Small intestine (tissue), 16 donors: ENCODE measurements at places on chromosomes 6 and 20.

DNA sequence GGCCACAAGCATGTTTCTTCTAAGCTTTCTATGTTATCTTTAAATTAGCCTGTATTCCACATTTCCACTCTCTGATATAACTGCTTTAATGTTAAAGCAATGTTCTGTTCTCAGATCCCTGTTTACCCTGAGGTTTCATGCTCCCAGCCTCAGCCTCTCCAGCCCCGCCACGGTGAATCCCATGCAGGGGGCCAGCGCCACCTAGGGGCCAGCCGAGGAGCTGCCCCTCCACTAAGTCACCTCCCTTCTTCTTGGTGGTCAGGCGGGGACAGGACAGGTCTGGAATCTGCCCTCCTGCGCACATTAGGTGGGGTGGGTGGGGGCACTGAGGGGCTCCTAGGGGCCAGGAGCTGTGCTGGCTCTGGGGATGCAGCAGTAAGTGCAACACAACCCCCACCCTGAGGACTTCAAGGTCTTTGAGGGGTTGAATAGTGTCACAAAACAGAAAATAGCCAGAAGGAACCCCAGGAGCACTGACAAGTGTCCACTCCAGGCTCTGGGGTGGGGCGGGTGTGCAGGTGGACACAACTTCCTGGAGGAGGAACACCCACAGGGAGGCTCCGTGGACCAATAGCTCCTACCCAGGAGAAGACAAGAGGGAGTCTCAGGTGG lies 61.6 kb downstream of the RAB44 start:
- H3K4me1 ChIP-seq: peaks cover 3% of the 10 kb centered on the region
- H3K4me3 ChIP-seq: no peak overlapping the region

- no peak for DNase-seq
- no peaks in the 10 kb centered on the region for H3K36me3 ChIP-seq
- H3K27ac ChIP-seq: no peak overlapping the region
- no peaks in the 10 kb centered on the region for H3K27me3 ChIP-seq
These were observed 250.9 kb upstream of the SULF2 start for GRCh38 chr20:48035961-48036731.

DNA sequence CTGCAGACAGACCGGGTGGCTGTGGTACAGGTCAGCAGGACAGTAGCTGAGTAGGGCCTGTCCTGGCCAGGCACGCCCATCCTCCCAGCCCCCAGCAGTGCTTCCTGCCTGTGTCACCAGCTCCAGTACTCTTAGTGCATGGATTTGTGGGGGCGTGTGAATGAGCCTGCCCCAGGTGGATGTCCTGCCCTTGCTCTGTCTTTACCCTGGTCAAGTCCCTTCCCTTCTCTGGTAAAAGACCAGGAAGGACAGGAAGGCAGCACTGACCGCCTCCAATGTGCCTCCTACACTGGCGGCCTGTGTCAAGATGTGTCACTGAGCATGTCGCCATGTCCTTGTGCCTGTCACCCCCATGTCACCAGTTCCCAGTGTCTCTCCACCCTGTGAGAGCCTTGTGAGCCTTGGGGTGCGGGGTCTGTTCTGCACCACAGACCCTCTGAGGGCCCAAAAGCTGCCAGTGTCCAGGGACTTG lies 11.9 kb downstream of the TEAD3 start:
- H3K4me3 ChIP-seq: no peak overlapping the region
- DNase-seq: no peak
- H3K36me3 ChIP-seq: peaks cover 6% of the 10 kb centered on the region
- H3K4me1 ChIP-seq: peaks cover 44% of the 10 kb centered on the region
- H3K27ac ChIP-seq: peak overlapping the region; percentile 85

GRCh38 chr6:2547355-2547754 lies 203.4 kb downstream of the MYLK4 start:
- H3K4me1 ChIP-seq: peaks cover 3% of the 10 kb centered on the region
- H3K4me3 ChIP-seq: no peak overlapping the region
- no peaks in the 10 kb centered on the region for H3K27me3 ChIP-seq
- peak; percentile 27 for DNase-seq
- H3K27ac ChIP-seq: no peak overlapping the region

DNA sequence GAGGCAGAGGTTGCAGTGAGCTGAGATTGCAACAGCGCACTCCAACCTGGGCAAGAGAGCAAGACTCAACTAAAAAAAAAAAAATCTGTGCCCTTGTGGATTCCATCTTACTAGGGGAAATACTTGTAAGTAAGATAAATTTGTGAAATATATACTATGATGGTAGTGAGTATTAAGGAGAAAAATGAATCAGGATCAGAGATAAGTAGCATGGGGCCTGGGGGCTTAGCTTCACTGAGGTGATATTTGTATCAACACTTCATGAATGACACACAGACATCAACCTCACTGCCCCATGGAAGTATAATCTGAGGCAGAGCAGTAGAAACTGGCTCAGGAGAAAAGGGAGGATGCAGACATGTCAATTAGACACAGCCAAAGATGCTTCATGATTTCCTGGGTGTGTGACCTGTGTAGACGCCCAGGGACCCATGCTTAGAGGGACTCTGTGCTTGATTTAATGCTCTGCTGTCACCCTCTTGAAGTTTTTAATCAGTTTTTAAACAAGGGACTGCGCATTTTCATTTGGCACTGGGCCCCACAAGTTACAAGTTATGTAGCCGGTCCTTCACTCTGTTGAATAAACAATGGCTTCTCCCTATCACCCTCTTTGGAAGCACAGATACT lies 41.9 kb downstream of the PCNA start:
- H3K27ac ChIP-seq: peak overlapping the region; percentile 52
- no peaks in the 10 kb centered on the region for H3K36me3 ChIP-seq
- H3K4me1 ChIP-seq: no peaks in the 10 kb centered on the region

GRCh38 chr6:146827216-146827928 lies 228.6 kb downstream of the ADGB start:
- H3K4me3 ChIP-seq: no peak overlapping the region
- no peaks in the 10 kb centered on the region for H3K36me3 ChIP-seq
- no peaks in the 10 kb centered on the region for H3K4me1 ChIP-seq
- no peak overlapping the region for H3K27ac ChIP-seq

DNA sequence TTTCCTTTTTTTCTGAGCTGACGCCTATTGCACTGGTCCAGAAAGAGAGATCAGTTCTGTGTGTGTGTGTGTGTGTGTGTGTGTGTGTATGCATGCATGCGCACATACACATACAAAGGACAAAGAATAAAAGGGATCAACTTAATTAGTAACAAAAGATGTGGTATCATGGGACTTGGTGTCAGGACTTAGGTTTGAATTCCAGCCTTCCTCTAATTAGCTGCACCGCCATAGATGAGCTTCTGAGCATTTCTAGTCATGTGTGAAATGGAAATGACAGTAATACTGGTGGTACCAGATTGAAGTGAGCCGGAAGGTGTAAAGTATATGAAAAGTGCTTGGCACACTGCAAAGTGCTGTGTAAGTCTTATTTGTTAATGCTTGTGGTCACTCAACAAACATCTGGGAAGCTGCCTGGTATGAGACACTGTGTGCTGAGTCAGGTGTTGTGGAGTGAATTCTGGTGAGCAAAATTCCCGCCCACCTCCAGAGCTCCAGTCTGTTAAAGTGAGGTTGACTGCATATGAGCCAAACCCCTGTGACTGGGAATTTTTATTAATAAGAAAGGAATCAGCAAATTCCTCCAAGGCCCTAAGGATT lies 12.4 kb downstream of the DAAM2 start:
- peaks cover 7% of the 10 kb centered on the region for H3K4me1 ChIP-seq
- no peak overlapping the region for H3K4me3 ChIP-seq
- no peaks in the 10 kb centered on the region for H3K36me3 ChIP-seq

DNA sequence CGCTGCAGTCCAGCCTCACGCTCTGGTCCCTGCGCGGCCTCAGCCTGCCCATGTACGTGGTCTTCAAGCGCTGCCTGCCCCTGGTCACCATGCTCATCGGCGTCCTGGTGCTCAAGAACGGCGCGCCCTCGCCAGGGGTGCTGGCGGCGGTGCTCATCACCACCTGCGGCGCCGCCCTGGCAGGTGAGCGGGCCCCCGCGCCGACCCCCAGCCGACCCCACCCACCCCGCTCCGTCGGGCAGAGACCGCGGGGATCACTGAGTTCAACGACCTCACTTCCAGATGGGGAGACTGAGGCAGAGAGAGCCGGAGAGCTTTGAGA lies 545 bp downstream of the SLC35D3 start:
- H3K4me1 ChIP-seq: peaks cover 17% of the 10 kb centered on the region
- H3K36me3 ChIP-seq: no peaks in the 10 kb centered on the region
- H3K27me3 ChIP-seq: peaks cover 50% of the 10 kb centered on the region
- H3K27ac ChIP-seq: no peak overlapping the region
- DNase-seq: no peak

GRCh38 chr6:77630014-77630413 lies 22.8 kb upstream of the MEI4 start:
- H3K27me3 ChIP-seq: no peaks in the 10 kb centered on the region
- H3K36me3 ChIP-seq: no peaks in the 10 kb centered on the region
- no peak for DNase-seq
- no peaks in the 10 kb centered on the region for H3K4me1 ChIP-seq
- H3K4me3 ChIP-seq: no peak overlapping the region

DNA sequence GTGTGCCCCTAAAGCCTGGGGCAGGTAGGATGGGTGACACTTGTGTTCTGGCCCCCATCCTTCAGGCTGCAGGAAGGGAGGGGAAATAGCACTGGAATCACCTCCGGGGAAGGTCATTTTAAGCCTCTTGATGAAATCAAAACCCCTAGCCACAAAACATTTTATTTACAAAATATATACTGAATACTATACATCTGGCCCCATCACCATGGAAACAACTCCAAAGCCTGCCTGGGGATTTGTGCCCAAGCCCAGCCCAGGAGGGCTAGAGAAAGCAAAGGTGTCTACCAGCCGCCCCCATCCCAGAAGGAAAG lies 2.6 kb downstream of the SMIM29 start:
- no peaks in the 10 kb centered on the region for H3K27me3 ChIP-seq
- DNase-seq: no peak
- no peak overlapping the region for H3K4me3 ChIP-seq
- H3K4me1 ChIP-seq: peaks cover 4% of the 10 kb centered on the region
- H3K27ac ChIP-seq: no peak overlapping the region
- H3K36me3 ChIP-seq: peaks cover 53% of the 10 kb centered on the region

DNA sequence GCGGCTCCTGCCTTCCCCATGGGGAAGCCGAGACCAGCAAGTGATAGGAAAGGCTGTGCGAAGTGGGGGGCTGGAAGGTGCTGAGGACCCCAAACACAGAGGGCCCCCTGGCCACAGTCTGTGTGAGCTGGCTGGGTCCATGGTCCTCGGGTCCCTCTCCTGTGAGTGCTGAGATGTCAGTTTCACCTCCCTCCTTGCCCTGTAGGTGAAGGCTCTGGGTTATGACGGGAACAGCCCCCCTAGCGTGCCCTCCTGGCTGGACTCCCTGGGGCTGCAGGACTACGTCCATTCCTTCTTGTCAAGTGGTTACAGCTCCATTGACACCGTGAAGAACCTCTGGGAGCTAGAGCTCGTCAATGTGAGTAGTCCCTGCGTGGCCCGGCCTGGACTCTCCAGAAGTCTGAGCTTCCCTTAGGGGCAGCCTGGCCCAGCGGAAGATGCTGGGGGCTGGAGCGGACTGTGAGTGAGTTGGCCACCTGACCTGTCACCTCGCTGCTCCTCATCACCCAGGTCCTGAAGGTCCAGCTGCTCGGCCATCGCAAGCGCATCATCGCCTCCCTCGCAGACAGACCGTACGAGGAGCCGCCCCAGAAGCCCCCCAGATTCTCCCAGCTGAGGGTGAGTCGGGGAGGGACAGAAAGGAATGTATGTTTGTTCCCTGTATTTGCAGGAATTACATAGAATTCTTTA lies 61.7 kb downstream of the TCP11 start:
- H3K36me3 ChIP-seq: peaks cover 5% of the 10 kb centered on the region
- H3K4me3 ChIP-seq: no peak overlapping the region
- DNase-seq: no peak
- H3K27me3 ChIP-seq: no peaks in the 10 kb centered on the region
- H3K4me1 ChIP-seq: no peaks in the 10 kb centered on the region
- no peak overlapping the region for H3K27ac ChIP-seq

- H3K4me3 ChIP-seq: peak overlapping the region; percentile 48
- H3K4me1 ChIP-seq: no peaks in the 10 kb centered on the region
- H3K27me3 ChIP-seq: peaks cover 22% of the 10 kb centered on the region
- H3K27ac ChIP-seq: no peak overlapping the region
- peak; percentile 39 for DNase-seq
- H3K36me3 ChIP-seq: peaks cover 2% of the 10 kb centered on the region
These were observed 838 bp downstream of the STMN3 start for GRCh38 chr20:63652192-63652980.

DNA sequence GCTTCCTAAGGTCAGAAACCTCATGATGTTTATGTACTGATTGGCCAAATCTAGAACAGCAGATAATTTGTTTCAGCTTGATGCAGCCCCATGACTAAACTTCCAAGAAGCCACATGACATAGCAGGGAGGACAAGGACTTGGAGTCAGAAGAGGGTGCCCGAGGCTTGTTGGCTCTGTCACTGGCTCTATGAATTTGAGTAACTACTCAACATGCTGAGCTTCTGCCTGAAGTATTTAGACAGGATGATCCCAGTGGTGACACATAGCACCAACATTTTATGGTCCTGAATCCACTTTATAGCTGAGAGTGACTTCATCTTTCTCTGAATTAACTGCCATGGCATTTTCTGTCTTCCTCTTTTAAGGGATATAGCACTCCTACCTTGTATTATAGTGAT lies 13.5 kb upstream of the TBX18 start:
- H3K36me3 ChIP-seq: no peaks in the 10 kb centered on the region
- DNase-seq: no peak
- peaks cover 23% of the 10 kb centered on the region for H3K27me3 ChIP-seq
- no peak overlapping the region for H3K27ac ChIP-seq
- no peak overlapping the region for H3K4me3 ChIP-seq

DNA sequence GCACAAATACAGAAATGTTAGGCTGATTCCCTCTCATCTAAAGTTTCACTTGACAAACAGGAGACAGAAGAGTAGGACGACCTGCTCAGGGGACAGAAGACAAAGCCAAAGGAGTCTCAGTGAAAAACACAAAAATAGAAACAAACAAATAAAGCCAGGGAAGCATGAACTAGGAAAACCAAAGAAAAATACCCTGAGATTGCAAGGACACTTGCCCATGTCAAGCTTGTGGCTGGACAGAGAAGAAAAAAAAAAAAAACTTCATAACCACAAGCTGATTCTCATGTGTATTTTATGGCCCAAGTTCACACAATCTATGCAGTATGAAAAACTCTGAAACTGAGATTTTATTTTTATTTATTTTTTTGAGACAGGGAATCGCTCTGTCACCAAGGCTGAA lies 85.6 kb upstream of the BEND6 start:
- H3K4me3 ChIP-seq: no peak overlapping the region
- no peak for DNase-seq
- no peaks in the 10 kb centered on the region for H3K36me3 ChIP-seq
- H3K27me3 ChIP-seq: no peaks in the 10 kb centered on the region
- H3K4me1 ChIP-seq: no peaks in the 10 kb centered on the region

- H3K4me1 ChIP-seq: no peaks in the 10 kb centered on the region
- no peaks in the 10 kb centered on the region for H3K36me3 ChIP-seq
These were observed 34.1 kb upstream of the HLA-DQB1 start for GRCh38 chr6:32700391-32701040.

- H3K27me3 ChIP-seq: no peaks in the 10 kb centered on the region
- no peak overlapping the region for H3K27ac ChIP-seq
- no peaks in the 10 kb centered on the region for H3K4me1 ChIP-seq
- no peaks in the 10 kb centered on the region for H3K36me3 ChIP-seq
- H3K4me3 ChIP-seq: no peak overlapping the region
These were observed 109.8 kb downstream of the JARID2 start for GRCh38 chr6:15355683-15356099.
